ACHN (cell line): ENCODE measurements at places on chromosomes 7 and 10.

- DNase-seq, result no peak
Observed at GRCh38 chr7:143318661-143319060, 2.8 kb downstream of the CLCN1 start.

- DNase-seq, result no peak
Observed at GRCh38 chr10:98950106-98950505, 285.5 kb downstream of the HPSE2 start.

GRCh38 chr7:27784399-27785053 is 44.6 kb downstream of the TAX1BP1 start:
- DNase-seq, result peak; percentile 90

- DNase-seq, result no peak
Observed at GRCh38 chr7:12805957-12806356, 118.5 kb downstream of the ARL4A start.

GRCh38 chr7:36726806-36727503 is 2.7 kb upstream of the AOAH start:
- no peak for DNase-seq

GRCh38 chr7:1348096-1348822 is 111.0 kb downstream of the MICALL2 start:
- DNase-seq, result no peak

DNA sequence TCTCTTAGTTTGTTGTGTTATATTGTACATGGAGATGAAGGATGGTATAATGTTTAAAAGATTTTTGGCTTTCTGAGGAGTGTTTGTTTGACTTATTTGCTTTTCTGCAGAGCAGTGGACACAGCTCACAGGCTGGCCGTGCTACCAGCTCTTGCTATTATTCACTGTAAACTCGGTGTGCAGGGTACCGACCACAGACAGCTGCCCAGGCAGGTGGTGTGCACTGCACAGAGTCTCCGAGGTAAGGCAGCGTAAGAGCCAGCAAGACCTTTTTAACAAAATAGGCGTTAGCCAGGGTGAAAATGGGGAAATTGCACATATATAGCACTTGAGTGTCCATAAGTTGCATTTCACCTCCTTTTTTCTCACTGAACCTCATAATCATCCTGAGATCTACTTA is 438.0 kb downstream of the CNTNAP2 start:
- DNase-seq, result no peak

DNA sequence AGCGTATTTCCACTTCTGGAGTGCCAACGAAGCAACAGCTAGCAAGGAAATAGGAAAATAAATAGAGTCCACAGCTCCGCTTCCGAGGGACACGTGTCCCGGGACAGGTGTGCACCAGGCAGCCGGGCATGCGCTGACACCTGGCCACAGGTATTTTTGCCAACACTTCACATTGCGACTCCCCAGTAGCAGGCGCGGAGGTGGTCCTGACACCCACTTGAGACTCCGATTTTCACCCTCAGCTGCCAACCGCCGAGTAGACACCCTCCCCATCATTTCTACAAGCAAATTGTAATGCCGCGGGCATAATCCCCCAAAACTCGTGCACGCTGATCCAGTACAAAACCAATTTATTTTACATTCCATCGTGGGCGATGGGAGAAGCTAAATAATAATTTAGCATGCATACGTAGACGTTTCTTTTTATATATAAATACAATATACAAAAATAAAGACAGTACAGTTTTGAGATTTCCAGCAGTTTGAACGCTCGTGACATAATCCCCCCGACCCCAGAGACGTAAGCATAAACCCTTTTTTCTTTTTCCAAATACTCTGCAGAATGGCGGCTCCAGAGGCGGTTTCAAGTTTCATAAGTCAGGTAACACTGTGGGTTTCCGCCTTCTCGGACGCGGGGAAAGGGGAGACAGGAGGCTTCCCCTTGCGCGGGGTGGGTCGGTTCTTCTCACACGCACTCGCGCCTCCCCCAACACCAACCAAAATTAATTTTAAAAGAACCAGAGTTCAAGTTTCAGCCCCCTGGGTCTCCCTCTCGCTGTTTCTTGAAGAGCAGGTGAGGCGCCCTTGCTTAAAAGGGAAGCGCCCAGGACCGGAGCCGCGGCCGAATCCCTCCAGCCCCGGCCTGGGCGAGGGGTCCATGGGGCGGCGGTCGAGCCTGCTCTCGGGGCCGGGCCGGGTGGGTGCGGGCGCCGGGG is 5.7 kb downstream of the MNX1 start:
- no peak for DNase-seq

GRCh38 chr7:37376386-37376785 is 72.3 kb downstream of the ELMO1 start:
- DNase-seq, result no peak

GRCh38 chr7:80999100-80999499 is 80.2 kb upstream of the SEMA3C start:
- no peak for DNase-seq

GRCh38 chr10:71911296-71911953 is 52.8 kb upstream of the CHST3 start:
- peak; percentile 22 for DNase-seq

- DNase-seq, result no peak
Observed at GRCh38 chr7:32318300-32319011, 171.7 kb downstream of the LSM5 start.

- no peak for DNase-seq
Observed at GRCh38 chr7:39349452-39350123, 216.6 kb upstream of the YAE1 start.

DNA sequence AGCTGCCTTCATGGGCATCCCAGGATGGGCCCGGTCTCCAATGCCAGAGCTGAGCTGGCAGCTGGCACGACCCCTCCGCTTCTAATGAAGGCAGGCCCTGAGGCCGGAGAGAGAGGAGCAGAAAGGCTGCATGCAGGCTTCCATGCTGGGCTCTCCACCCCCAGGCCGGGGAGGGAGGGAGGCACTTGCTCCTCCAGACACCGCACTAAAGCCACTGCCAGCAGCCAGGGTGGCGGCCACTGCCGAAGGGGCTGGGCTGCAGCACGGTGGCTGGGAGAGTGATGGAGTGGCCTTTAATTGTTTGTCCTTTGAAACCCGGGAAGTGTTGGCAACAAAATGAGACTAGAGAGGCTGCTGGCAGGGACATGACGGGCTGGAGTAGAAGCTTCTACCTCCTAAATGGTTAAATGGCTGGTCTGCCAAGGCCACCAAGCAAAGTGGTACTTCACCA is 236.5 kb downstream of the SKAP2 start:
- DNase-seq, result no peak

DNA sequence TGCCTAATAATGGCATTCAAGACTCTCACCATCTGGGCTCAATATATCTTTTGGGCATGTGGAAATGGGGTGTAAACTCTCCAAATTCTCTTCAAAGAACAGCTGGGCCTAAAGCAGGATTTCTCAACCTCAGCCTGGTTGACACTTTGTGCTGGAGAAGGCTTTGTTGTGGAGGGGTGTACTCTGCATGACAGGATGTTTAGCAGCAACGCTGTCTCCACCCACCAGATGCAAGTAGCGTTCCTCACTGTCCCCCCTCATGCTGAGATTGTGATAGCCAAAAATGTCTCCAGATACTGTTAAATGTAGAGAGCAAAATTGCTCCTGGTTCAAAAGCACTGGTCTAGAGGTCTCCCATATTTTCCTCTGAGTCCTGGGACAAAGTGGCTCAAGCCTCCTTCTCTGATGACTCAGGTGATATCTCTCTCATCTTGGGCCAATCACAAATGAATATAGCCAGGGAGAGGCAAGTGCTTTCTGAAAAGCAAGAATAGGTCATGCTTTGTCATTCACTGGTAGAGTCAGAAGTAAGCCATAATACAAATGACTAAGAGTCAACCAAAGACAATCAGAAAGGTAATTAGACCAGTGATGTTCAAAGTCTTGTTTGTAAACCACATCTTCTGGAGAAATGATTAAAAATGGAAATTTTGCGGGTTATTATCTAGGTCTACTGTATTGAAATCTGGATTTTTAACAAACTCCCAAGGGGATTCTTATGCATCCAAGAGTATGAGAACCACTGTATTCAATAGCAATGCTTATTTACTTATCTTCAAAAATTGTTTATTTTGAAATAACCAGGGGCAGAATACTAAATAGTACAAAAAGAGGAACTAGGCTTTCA is 330.8 kb downstream of the PTEN start:
- no peak for DNase-seq

- no peak for DNase-seq
Observed at GRCh38 chr7:13932131-13932530, 57.3 kb downstream of the ETV1 start.
